Sigmoid colon (tissue), 7 donors: ENCODE measurements at places on chromosomes 5 and 9. TPM values are rescaled to one million over a fixed set of nuclear protein-coding genes. Genes with fewer than 3 reads are reported as not detected.

SH2D3C gene
- 11.3 TPM for polyA plus RNA-seq

SH3GL2 gene
- 0.76 TPM for polyA plus RNA-seq

SYNPO gene
- polyA plus RNA-seq, result 30.1 TPM

TMEFF1 gene
- not detected for polyA plus RNA-seq

SLIT3 gene
- polyA plus RNA-seq, result 0.23 TPM

CHSY3 gene
- 0.50 TPM for polyA plus RNA-seq

CDKN2B-AS1 gene
- polyA plus RNA-seq, result 250 TPM

GCNT1 gene
- 7.3 TPM for polyA plus RNA-seq

LCN12 gene
- polyA plus RNA-seq, result not detected

WHRN gene
- polyA plus RNA-seq, result 1.4 TPM

UHRF2 gene
- 19.5 TPM for polyA plus RNA-seq

PCDHB15 gene
- polyA plus RNA-seq, result not detected

NEUROG1 gene
- polyA plus RNA-seq, result not detected

ECM2 gene
- 1.2 TPM for polyA plus RNA-seq

PCDHGA3 gene
- polyA plus RNA-seq, result not detected

F2RL1 gene
- polyA plus RNA-seq, result 51.7 TPM

BAAT gene
- polyA plus RNA-seq, result 0.60 TPM

ABHD17B gene
- polyA plus RNA-seq, result 16.8 TPM

GBGT1 gene
- 9.9 TPM for polyA plus RNA-seq

MAPKAP1 gene
- 62.4 TPM for polyA plus RNA-seq

CARD9 gene
- polyA plus RNA-seq, result 1.8 TPM

PCDHGC4 gene
- polyA plus RNA-seq, result not detected

MYOZ3 gene
- 0.16 TPM for polyA plus RNA-seq

HNRNPH1 gene
- 63.8 TPM for polyA plus RNA-seq

IFNE gene
- polyA plus RNA-seq, result not detected

SPAAR gene
- 2.5 TPM for polyA plus RNA-seq

BAG1 gene
- 105 TPM for polyA plus RNA-seq

MAMDC4 gene
- 1.6 TPM for polyA plus RNA-seq

DIPK1B gene
- polyA plus RNA-seq, result 6.5 TPM

PCDHGA1 gene
- polyA plus RNA-seq, result not detected

FAM120A gene
- polyA plus RNA-seq, result 85.3 TPM

PRLR gene
- 0.60 TPM for polyA plus RNA-seq

ADGRD2 gene
- polyA plus RNA-seq, result not detected

RGP1 gene
- 10.2 TPM for polyA plus RNA-seq

CCDC192 gene
- not detected for polyA plus RNA-seq

LYSMD3 gene
- 10.4 TPM for polyA plus RNA-seq

EGFLAM gene
- polyA plus RNA-seq, result 2.4 TPM

FBN2 gene
- polyA plus RNA-seq, result 0.52 TPM

JAKMIP2 gene
- 0.71 TPM for polyA plus RNA-seq

SLC34A1 gene
- not detected for polyA plus RNA-seq

ENC1 gene
- polyA plus RNA-seq, result 4.4 TPM

ERCC6L2 gene
- 12.0 TPM for polyA plus RNA-seq

POU4F3 gene
- 0.06 TPM for polyA plus RNA-seq

NTRK2 gene
- polyA plus RNA-seq, result 2.6 TPM

IFNB1 gene
- 0.20 TPM for polyA plus RNA-seq

SERF1B gene
- 90.6 TPM for polyA plus RNA-seq

ELAVL2 gene
- not detected for polyA plus RNA-seq

CORO2A gene
- 39.6 TPM for polyA plus RNA-seq

TMEM215 gene
- polyA plus RNA-seq, result not detected

PCDHA6 gene
- not detected for polyA plus RNA-seq

IRX1 gene
- not detected for polyA plus RNA-seq

HTR1A gene
- not detected for polyA plus RNA-seq

SCGB3A2 gene
- 3.6 TPM for polyA plus RNA-seq
